AML-193 (cell line): ENCODE measurements at places on chromosomes 6 and 20.

DNA sequence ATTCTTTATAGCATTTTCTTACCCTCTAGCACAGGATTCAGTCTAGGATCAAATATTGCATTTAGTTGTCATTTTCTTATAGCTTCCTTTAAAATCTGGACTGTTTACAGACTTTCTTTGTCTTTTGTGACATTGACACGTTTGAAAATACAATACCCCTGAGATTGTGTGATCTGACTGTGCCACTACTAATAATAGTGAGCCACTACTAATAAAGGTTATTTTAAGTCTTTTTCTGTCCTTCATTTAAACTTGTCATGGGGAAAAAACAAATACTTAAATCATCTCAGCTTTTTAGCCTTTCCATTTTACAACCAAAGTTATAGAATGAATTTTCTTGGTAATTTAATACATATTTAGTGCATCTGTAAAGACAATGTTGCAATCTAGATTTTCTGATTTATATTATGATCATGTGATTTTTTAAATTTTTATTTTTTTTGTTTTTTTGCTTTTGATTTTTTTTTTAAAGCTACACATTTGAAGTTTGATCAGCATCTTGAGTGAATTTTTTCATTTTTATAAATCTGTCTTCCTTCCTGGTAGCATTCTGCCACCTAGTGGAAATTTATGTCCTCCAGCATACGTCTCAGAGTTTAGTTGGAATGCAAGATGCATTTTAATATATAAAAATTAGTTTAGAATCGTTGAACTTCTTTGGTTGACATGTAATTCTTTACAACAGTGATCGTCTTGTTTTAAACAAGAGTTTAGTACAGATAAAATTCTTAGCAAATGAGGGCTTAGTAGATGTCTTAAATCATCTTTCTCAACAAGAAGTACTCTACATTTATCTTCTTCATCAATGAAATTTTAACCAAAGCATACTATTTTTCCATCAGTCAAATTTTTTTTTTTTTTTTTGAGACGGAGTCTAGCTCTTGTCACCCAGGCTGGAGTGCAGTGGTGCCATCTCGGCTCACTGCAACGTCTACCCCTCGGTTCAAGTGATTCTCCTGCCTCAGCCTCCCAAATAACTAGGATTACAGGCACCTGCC is 119.4 kb downstream of the NCOA3 start:
- DNase-seq: peak; percentile 55

GRCh38 chr6:45478240-45478639 is 100.5 kb upstream of the SUPT3H start:
- DNase-seq: peak; percentile 79

DNA sequence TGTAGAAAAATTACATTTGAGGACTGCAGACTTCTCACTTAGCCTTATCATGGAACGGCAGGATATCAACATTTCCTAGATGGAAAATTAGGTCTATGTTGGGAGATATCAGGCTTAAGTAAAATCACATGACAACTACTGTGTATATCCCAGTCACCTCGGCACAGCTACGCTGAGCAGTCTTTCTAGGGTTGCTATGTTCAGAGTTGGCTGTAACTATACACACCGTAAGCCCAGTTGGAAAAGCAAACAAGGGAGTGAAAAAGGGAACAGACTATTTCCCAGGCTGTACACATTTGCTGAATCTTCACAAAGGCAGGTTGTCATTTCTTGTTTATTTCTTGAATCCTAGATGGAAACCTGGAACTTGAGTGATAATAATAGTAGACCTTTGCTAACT is 80.7 kb upstream of the PTPRK start:
- no peak for DNase-seq

GRCh38 chr6:158830736-158831135 is 11.6 kb upstream of the EZR start:
- no peak for DNase-seq

GRCh38 chr6:75196081-75196687 is 9.7 kb downstream of the COL12A1 start:
- DNase-seq: no peak

- DNase-seq: no peak
Observed at GRCh38 chr6:75081047-75081446, 124.8 kb downstream of the COL12A1 start.

DNA sequence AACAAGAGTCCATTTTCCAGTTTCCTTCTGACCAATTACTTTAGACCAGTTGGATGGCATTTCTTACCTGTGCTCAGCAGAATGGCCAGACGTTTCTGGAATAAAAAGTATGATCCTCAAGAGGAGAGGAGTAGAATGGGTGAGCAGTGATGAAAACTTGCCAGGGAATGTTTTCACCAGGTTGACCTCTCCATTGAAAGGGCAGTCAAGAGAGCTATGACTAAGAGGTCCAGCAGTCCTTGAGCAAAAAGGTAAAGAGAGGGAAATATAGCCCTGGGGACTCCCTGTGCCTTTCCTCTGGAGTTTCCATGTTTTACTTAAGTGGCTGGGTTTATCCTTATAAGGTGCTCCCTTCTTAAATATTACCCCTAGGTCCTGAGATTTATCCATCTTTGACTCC is 210.9 kb downstream of the TBX18 start:
- DNase-seq: no peak

- DNase-seq: no peak
Observed at GRCh38 chr6:75351570-75351969, 67.0 kb upstream of the TMEM30A start.

- no peak for DNase-seq
Observed at GRCh38 chr20:63505281-63505680, 6.4 kb upstream of the EEF1A2 start.

GRCh38 chr20:44901974-44902373 is 7.9 kb upstream of the PABPC1L start:
- no peak for DNase-seq

- no peak for DNase-seq
Observed at GRCh38 chr6:161299726-161300125, 25.9 kb upstream of the AGPAT4 start.

DNA sequence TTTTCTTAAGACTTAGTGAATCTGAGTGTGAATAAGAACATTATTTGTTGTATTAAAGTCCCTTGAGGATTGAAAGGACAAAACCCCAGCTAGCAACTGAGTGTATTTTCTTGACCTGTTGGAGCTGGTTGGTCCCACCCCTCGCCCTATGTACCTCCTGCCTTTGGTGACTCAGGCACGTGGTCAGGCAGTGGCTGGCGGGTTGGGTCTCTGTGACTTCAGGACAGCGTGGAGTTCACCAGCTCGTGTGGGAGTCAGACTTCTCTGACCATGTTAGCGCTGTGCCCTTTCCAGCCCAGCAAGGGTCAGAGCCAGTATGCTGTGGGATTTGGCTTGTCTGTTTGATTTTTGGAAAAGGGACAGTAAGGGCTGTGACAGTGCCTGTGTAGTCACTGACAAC is 93.7 kb downstream of the SSR1 start:
- no peak for DNase-seq

DNA sequence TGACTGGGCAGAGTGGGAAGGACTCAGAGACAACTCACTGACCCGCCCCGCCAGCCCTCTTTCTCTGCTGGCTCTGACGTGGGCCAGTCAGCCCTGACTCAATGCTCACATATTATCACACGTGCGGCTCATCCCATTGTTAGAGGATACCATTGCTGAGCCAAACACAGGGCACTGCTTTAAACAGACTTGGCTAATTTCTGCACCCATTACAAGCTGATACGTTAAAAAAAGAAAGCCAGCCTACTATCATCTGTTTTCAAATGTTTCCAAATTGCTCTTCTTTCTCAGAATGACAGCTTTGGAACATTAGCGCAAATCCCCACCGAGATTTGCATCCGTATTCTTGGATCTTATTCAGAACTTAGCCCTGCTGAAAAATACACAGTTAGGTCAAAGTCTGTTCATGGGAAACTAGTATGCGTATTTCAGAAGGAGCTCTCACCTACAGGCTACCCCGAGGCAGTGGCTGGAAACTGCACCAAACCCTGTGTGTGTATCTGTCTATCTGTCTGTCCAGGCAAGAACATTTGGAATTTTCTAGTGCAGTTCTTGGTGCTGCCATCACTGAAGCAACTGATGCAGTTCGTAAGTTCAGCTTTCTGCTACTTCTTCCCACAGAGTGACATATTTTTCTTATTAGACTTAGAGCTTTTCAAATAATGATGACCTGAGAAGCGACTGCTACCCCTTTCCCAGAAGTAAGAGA is 32.8 kb downstream of the RAMACL start:
- DNase-seq: no peak

DNA sequence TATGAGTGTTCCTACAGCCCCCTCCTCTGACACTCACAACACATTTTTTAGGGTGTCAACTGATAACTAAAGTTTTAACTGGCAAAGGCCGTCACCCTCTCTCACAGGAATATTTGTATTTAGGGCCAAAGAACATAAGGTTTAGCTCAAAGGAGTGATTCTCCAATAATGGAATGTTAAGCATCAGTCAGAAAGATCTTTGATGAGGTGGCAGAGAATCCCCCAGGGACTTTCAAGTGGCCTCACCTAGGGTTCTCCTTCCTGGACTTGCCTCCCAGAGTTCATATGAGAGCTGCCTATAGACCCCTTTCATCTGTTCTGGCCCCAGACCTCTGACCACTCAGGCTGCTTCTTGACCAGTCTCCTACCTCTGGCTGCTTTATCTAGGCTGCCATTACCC is 7.4 kb upstream of the SCUBE3 start:
- DNase-seq: no peak

DNA sequence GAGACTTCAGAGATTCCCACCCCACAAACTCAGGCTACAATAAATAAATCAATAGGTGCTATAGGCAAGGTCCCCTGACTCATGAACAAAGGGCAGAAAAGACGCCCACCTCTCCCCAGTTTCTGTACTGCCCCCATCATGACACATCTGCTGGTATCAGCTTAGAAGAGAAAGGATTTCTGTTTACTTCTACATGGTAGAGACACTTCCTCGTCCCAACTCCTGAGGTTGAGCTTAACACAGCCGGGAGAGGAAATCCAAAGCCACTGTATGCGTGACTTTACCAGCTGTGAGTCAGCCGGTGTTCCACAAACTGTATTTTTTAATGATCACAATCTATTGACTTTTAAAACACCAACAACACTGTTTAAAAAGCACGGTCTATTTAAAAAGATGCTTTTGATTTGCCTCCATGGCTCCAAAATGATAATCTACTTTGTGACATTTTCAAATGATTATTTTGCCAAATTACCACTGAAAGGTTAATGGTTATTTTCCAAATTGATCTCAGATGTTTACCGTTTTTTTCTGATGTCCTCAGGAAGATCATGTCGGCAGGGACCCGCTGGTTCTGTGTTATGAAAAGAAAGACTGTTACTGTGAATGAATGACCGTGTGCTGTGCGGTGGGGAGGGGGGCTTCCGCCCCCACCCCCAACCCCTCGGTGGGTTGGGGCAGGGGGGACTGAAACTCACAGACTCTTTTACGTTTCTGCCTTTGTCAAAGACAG is 72.5 kb downstream of the ATP9A start:
- peak; percentile 20 for DNase-seq

- DNase-seq: no peak
Observed at GRCh38 chr6:141195251-141195832, 937.4 kb upstream of the GJE1 start.

- DNase-seq: peak; percentile 97
Observed at GRCh38 chr6:90537723-90538258, 49.1 kb downstream of the MAP3K7 start.

- no peak for DNase-seq
Observed at GRCh38 chr20:23287354-23288190, 63.0 kb upstream of the NXT1 start.

GRCh38 chr6:125251516-125252220 is 50.1 kb downstream of the HDDC2 start:
- DNase-seq: no peak

GRCh38 chr6:89979481-89980119 is 85.3 kb downstream of the GJA10 start:
- no peak for DNase-seq

- no peak for DNase-seq
Observed at GRCh38 chr6:101630941-101631340, 237.4 kb downstream of the GRIK2 start.

- no peak for DNase-seq
Observed at GRCh38 chr6:29680904-29681303, at the start of gene ZFP57. ZFP57 (minus strand) TSS chr6:29681152; CDS start chr6:29677003, 4,149 bp downstream.

- DNase-seq: no peak
Observed at GRCh38 chr6:39992861-39993622, 58.8 kb upstream of the MOCS1 start.

DNA sequence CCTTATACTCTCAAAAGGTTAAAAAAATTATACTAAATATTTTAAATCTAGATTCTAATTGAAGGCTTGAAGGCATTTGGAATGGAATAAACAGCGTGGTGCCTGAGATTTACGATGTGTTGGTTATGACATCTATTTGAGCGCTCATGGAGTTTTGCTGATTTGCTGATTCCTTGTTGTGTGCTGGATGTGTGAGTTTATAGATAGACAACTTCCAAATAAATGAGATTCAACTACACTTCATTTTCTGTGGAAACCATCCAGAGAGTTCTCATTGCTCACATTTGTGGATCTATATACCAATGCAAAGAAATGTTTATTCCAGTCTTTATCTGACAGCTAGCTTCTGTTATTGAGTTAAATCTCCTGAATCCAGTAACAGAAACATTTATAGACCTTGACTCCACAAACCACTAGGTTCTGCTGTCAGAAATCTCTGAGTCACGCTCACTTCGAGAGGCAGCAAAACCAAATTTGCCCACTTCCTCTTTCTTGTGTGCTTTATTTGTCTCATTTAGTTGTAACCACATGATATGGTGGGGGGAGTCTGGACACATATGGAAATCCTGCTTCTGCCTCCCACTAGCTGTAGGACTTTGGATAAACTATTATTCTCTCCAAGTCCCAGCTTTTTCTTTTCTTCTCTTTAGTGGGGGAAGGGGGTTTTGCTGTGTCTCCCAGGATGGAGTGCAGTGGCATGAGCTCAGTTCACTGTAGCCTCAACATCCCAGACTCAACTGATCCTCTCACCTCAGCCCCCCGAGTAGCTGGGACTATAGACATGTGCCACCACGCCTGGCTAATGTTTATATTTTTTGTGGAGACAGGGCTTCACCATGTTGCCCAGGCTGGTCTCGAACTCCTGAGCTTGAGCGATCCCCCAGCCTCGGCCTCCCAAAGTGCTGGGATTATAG is 54.5 kb downstream of the IPCEF1 start:
- DNase-seq: peak; percentile 98

DNA sequence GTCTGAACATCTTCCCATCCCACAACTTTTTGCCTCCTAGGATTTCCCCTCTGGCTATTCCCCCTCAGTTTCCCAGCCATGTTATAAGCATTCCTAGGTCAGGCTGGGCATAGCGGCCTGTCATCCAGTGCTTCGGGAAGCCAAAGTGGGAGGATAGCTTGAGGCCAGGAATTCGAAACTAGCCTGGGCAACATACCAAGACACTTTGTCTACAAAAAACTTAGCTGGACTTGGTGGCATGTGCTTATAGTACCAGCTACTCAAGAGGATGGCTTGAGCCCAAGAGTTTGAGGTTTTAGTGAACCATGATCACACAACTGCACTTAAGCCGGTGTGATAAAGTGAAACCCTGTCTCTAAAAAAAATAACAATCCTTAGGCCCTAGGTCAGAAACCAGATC is 447.4 kb downstream of the KIF16B start:
- no peak for DNase-seq

- DNase-seq: no peak
Observed at GRCh38 chr6:129623008-129623732, 86.8 kb downstream of the ARHGAP18 start.

GRCh38 chr6:95546148-95546547 is 31.2 kb upstream of the MANEA start:
- no peak for DNase-seq

GRCh38 chr20:56989516-56989915 is 276.9 kb downstream of the BMP7 start:
- no peak for DNase-seq

- DNase-seq: no peak
Observed at GRCh38 chr6:158519761-158520160, 40.1 kb upstream of the TMEM181 start.

- no peak for DNase-seq
Observed at GRCh38 chr20:21124190-21124589, 1.7 kb upstream of the KIZ start.
